AG04449 (cell line): ENCODE measurements at places on chromosomes 1 and 21.
A peak's percentile ranks its signal among the peaks of the same experiment; 100 is the strongest.

- no peak for DNase-seq
These were observed 179.3 kb downstream of the VAV3 start for GRCh38 chr1:107785496-107786202.

DNA sequence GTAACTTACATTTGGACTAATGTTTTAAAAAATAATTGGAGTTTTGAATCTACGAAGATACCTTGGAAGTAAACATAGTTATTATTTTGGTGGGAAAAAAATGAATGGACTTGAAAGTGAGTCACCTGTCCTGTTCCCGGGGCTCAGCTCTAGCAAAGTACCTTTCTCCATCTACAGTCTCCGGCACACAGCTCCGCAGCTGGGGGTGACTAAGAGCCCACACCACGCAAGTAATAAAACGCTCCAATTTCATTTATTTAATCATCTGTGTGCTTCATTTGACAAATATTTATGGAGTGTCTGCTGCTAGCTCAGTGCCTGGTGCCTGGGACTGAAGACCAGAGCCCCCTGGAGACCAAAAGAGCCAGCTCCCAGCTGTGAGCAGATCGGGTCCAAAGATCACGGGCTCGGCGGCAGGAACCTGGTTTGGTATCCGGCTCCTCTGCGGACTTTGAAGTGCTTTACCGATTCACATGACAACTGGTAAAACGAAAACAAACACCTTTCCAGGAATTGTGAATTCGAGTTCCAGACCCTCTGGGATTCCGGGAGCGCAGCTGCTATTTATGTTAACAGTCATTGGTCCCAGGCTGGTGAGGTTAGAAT is 1.7 kb upstream of the RIPK4 start:
- peak; percentile 24 for DNase-seq

DNA sequence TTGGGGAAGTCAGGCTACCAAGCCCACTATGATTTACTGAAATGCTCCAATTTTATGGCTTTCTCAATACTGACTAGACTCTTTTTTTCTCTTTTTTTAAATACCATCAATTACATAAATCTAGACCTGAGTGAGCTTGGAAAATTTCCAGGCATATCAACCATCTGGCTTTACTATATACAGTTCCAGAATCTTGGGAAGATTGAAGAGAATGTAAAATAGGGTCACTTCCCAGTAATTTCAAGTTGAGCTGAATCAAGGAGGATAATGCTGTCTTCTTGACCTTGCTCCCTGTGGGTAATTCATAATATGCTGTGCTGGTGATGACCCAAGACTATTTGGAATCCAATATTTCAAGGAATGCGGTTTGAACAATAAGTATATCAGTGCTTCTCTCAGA is 108.1 kb downstream of the MAP3K21 start:
- no peak for DNase-seq

GRCh38 chr1:157157501-157158190 is 19.5 kb upstream of the ETV3 start:
- DNase-seq: peak; percentile 37

GRCh38 chr1:178844436-178844835 is 26.4 kb downstream of the ANGPTL1 start:
- DNase-seq: no peak

GRCh38 chr1:143672983-143673382 is 298.8 kb downstream of the FAM72C start:
- no peak for DNase-seq

DNA sequence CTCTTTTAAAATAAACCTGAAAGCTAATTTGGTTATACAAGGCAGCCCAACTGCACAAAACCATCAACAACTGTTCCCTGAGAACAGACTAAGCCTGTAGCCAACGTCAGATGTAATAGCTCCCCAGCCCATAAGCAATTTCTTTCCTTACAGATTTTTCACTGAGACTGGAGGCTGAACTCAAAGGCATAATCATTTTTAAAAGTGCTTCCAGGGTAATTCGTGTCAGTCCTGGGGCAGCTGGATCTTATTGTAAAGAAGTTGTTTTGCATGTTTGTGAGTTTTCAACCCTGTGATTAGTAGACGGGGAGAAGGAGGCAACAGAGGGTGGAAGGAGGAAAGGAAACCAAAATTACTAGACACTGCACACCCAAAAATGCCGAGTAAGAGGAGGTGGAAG is 3.2 kb downstream of the DPT start:
- DNase-seq: no peak

DNA sequence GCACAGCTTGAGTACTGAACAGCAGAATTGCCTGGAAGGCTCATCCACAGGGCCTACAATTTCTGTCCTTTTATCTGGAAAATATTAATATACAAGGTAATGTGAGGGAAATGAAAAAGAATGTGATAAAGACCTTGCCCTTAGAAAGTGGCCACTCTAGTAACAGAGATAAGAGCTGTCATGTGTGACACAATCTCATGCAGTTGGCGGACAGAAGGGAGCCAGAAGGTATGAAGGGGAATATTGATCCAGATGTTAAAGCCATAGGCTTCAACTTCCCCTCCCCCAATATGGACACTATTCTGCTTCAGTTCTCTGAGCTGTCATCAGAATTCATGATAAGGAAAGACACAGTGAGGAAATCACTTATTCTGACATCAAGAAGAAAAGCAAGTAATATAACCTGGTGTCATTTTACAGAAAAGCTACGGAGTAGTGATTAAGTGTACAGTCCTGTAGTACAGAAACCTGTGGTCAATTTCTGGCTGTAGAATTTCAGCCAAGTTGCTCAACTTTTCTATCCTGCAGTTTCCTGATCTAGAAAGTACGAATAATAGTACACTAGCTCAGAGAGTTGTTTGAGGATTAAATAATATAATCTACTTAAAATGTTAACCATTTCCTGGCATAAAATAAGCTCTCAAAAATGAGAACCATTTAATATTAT is 572.1 kb downstream of the DPYD start:
- no peak for DNase-seq

GRCh38 chr21:45276596-45276995 is 11.1 kb downstream of the POFUT2 start:
- DNase-seq: no peak

DNA sequence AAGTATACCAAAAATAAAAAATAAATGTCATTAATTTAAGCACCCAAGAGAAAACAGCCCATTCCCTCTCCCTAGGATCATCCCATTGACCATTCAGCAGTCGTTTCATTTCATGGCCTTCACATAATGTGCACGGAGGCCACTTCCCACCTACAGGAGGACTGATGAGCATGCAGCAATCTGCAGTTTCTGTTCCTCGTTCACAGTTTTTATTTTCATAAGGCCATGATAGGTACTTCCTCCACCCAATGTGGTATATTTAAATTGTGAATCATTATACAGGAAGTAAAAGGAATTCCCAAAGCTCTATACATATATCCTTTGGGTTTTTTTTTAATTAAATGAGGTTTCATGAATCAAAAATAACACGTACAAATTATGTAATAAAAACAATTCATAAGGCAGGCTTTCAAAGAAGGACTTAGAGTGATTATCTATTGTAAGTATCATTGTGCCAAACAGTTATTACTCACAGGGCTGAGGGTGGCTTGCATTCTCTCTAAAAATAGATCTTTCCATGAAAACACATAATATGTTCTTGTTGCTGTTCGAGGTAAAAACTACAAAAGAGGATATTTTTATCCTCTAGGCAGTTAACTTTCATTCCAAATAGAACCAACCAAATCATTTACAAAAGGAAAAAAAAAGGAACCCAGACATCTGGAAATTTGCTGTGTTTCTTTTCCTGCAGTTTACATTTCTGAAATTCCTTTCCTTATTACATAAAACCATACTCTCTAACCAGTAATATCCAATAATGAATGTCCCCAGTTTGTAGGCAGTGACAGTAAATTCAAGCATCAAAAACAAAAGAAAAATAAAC is 27.5 kb upstream of the SLC44A3 start:
- DNase-seq: no peak
